Activated T-cell treated with anti-CD3 and anti-CD28 coated beads, Interleukin-2, amount 50 U/mL, for 72 hours (primary cell): ENCODE measurements at places on chromosomes 3 and 15.

GRCh38 chr3:96843505-96844203, 29.3 kb downstream of the EPHA6 start:
- no peak for DNase-seq

GRCh38 chr3:178406206-178406605, 130.0 kb upstream of the KCNMB2 start:
- no peak for DNase-seq

DNA sequence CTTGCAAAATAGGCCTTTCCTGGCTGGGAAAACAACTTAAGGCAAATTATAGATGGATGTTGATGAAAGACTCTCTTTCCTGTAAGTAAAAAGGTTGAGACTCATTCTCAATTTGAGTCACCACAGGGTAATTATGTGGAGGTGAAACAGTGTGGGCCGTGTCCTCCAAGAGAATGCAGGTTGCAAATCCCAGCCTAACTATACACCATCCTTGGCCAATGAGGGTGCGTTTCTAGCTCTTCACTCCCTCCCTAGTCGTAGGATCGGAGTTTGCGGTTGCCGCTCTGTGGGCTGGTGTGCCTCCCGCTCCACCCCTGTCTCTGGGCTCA, 259.9 kb downstream of the PLCL2 start:
- DNase-seq, result peak; percentile 28

DNA sequence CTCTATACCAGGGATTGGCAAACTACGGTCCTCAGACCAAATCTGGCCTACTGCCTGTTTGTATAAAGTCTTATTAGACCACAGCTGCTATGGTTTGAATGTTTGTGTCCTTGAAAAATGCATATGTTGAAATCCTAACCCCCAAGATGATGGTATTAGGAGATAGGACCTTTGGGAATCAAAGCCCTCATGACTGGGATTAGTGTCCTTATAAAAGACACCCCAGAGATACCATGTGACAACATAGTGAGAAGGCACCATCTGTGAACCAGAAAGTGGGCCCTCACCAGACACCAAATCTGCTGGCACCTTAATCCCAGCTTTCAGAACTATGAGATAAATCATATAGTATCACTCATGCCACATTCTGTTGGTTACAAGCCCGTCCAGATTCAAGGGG, 7.4 kb downstream of the HMCES start:
- no peak for DNase-seq

GRCh38 chr15:64222573-64223366, 59.9 kb upstream of the PPIB start:
- no peak for DNase-seq

DNA sequence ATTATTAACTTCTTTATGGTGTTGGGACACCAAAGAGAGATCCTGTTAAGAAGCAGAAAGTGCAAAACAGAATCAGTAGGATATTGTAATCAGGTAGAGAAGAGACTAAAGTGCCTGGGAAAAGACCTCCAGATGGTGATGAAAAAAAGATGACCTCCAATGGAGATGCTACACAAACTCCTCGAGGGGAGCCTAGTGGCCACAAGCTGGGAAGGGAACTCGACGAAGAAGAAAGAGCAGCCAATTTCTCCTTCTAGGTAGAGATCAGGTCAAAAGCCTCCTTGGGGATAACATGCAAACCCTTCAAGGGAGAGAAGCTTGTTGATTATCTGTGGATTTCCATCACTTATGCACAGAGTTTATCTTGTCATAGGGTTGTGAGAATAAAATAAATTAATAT, 647.6 kb downstream of the ROBO2 start:
- DNase-seq, result no peak

GRCh38 chr3:140146668-140147067, 211.7 kb downstream of the CLSTN2 start:
- DNase-seq, result no peak

GRCh38 chr3:111859974-111860859, 1.2 kb downstream of the PHLDB2 start:
- DNase-seq, result peak; percentile 48

DNA sequence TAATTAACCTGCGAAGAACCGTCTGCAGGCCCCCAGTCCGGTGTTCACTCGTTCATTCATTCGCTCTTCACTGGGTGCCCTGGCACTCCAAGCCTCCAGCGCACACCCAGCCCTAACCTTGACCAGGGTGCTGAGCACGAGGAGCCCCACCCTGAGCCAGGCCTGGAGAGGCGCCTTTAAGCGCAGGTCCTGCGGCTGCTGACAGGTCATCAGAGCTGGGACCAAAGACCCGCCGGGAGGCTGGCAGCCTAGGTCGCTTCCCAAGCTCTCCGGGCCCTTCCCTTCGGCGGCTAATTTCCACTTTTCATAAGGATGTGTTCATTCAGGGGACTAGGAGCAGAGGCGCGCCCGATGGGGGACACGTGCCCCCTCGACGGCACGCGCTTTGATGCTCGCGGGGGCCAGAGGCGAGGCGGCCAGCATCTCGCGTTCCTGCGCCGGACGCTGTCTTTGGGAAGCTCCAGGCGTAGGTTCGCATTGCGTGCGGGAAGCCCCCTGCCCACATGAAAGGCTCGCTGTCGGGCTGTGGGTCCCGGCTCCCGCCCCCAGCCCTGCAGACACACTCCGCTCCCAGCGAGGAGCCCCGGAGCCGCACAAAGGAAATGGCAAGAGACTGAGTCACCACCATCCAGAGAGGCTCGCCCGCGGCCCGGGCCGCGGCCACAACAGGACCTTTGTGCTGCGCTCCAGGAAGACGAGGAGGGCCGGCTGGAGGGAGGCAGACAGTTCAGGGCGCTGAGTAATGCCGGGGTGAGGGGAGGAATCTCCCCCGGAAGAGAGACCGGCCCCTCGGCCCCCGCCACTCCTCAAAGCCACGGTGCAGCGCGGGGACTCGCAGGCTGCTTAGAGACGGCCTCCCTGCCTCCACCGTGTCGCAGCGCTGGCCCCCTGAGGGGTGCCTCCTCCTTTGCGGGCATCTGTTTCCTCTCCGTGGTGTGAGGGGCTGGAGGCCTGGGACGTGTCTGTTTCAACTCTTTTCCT, 266.4 kb upstream of the HES1 start:
- peak; percentile 45 for DNase-seq

GRCh38 chr3:185825006-185825638, at the start of gene IGF2BP2:
IGF2BP2 (minus strand) TSS chr3:185825042; CDS start chr3:185824960, 82 bp downstream.
- peak; percentile 70 for DNase-seq

- peak; percentile 83 for DNase-seq
Observed at GRCh38 chr15:82108489-82109078, 62.8 kb upstream of the MEX3B start.

DNA sequence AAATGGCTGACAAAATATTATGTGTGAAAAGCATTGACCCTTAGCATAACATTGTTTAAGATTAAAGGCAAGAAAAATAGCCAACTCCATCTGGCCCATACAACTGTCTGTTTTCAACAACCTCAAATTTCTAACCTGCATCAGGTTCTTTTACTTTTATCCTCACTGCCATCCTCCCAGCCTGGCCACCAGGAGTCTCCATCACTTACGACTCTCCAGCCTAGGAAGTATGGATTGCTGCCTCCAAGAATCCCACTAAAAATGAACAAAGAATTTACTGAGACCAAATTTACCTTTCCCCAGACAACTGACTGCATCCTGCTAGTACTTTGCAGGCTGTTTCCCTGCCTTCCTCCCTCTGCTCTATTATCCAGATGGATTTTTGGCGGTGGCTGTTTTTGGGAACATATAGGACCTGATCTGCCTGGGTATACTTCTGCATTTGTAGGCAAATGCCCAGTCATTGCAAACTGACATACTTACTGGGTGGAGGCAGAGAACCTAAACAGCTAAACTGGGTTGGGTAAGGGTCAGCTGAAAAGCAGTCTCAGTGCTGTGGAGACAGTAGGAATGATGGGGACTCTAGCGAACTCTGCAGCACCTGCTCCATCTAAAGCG, 144.2 kb downstream of the GHSR start:
- no peak for DNase-seq

DNA sequence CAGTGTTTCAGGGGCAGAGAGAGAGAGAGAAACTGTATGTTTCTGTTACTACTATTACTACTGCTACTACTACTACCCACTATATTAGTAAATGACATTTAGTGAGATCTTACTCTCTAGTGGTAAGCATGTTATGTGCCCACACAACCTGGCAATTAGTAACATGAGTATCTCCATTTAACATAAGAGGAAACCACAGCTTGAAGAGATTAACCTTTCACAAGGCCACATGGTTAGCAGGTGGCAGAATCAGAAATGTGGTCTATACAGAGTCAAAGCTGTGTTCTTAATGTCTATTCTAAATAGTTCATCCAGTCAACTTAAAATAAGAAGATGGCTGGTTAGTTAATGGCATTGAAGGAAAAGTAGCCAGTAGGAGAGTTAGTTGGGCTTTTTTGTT, 961.6 kb downstream of the MCTP2 start:
- no peak for DNase-seq

DNA sequence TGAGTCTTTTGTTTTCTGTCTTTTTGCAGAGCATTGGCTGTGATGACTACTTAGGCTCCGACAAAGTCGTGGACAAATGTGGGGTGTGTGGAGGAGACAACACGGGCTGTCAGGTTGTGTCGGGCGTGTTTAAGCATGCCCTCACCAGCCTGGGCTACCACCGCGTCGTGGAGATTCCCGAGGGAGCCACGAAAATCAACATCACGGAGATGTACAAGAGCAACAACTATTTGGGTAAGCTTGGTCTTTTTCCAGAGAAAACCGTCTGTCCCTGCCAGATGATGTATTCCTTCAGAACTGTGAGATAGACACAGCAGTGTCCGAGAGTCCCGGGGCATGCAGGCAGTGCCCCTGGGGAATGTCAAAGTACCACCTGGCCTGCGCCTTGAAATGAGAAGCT, 149.9 kb upstream of the NR2E3 start:
- no peak for DNase-seq

- no peak for DNase-seq
Observed at GRCh38 chr3:15360788-15361493, 28.6 kb upstream of the SH3BP5 start.

DNA sequence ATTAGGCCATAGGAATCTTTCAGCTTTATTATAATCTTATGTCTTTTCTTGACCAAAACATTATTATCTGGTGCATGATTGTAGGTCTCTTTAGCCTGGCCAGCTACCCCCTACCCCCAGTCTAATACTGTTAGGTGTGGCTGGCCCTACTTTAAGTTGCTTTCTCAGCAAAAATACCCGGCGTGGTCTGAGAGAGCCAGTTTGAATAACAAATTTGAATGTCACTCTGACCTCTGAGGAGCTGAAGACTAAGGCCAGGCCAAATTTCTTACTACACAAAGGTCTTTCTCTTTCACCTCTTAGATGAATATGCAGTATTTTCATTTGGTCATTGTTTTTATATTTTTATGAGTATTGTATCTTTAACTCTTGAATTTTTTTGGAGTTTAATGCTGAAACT, 188.5 kb upstream of the MLF1 start:
- no peak for DNase-seq

- no peak for DNase-seq
Observed at GRCh38 chr3:63565220-63565619, 87.3 kb upstream of the SNTN start.

DNA sequence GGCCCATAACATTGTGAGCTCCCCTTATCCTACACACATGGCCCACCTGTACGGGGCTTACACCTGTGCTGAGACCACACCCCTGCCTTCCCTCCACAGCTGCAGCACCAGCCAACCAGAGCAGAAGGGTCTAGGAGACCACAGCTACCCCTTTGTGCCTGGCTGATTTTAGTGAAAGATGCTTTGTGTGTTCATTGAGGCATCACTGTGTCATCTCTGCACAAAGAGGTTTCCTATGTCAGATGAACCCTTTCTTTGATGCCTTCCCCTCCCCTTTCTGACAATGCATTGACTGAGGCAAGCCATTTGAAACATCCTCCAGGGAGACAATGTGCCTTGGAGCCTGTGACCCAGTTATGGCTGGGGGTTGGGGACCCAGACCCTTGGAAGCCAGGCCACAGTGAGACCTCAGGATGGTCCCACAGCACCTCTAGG, 54.9 kb upstream of the SLC7A14 start:
- no peak for DNase-seq

- no peak for DNase-seq
Observed at GRCh38 chr3:193559100-193559499, 4.4 kb upstream of the ATP13A4 start.

DNA sequence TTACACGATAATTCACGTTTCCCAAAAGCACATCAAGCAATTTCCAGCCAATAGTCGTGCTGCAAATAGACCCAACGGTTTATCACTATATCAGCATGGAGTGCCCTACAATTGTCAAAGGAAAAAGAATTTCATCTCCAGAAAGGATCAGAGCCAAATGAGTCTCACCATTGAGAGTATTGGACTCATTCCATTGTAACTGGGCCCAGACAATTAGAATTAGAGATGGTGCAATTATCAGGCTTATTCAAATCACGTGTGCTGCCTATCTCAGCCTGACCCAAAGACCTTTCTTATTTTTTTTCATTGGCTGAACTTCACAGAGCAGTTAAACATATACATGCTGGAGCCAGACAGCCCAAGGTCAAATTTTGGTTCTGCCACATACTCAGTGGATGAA, 87.0 kb upstream of the LRTM1 start:
- DNase-seq, result no peak

GRCh38 chr3:81303321-81303720, 458.1 kb downstream of the GBE1 start:
- DNase-seq, result no peak

- no peak for DNase-seq
Observed at GRCh38 chr3:16478516-16478915, 35.0 kb downstream of the RFTN1 start.

DNA sequence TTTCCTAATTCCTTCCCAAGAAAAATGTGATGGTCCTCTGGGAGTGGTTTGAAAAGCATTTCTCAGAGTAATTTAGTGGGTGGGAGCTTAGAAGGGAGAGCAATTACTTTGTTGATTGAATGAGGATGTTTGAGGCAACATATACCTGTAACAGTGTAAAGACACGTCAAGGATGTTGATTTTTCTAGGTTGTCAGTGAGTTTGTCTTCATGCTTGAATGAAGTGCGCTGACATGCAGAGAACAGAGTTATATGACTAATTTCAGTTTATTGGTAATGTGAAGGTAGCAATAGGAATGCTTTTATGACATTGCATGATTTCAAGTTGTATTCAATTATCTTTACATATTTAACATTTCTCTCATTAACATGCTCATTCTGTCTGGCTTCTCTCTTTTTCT, 286.9 kb downstream of the NFKBIZ start:
- no peak for DNase-seq

DNA sequence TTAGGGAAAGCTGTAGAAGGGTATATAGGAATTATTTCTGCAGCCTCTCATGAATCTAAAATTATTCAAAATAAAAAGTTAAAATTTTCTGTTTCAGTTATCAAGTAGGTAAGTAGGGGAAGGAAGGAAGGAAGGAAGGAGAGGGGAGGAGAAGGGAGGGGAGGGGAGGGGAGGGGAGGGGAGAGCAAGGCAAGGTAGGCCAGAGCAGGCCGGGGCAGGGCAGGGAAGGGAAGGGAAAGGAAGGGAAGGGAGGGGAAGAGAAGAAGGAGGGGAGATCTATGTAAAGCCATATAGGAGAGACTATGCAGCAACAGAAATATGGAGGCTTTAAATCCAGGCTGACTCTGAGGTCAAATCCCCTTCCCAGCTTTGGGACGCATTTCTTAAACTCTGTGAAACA, 38.3 kb upstream of the BOC start:
- DNase-seq, result no peak

GRCh38 chr3:23829242-23829934, 23.6 kb downstream of the UBE2E1 start:
- DNase-seq, result no peak

- DNase-seq, result no peak
Observed at GRCh38 chr3:123310186-123310585, 108.4 kb downstream of the SEC22A start.

GRCh38 chr15:33837294-33837693, 131.0 kb upstream of the CHRM5 start:
- no peak for DNase-seq

GRCh38 chr3:128447561-128448013, 19.1 kb downstream of the DNAJB8 start:
- peak; percentile 93 for DNase-seq
